ENCODE measurements at places on chromosomes 1 and 21.

DNA sequence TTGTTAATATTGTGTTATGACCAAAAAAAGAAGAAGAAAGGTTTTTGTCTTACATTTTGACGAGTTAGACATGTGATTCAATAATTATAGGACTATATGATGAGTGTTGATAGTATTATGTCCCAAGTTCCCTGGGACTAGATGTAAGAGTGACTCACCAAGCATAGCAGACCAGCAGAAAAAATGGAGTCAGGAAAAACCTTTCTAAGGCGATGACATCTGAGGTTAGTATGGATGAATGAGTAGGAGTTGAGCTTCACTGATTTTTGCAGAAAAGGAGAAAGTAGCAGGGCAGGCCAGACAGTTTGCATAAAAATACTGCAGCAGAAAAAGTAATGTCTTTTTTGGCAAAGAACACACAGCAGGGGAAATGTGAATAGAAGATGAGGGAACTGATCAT lies 1041.3 kb upstream of the ADGRL4 start:
- no peak for DNase-seq

DNA sequence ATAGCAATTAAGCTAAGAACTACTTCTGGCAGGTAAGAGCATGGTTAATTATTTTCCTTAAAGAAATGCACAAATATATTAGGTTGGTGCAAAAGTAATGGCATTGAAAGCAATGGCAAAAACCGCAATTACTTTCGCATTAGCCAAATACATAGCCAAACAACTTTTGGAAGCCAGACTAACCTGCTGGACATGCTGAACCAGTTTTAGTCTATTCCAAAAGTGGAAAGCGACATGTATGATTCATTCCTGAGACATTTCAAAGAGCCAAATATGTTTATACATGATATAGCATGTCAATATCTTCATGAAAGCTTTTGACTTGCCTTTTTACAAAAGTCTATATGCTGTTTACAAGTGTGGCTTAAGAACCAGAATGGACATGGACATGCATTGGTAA lies 23.4 kb upstream of the DR1 start:
- DNase-seq, result no peak

DNA sequence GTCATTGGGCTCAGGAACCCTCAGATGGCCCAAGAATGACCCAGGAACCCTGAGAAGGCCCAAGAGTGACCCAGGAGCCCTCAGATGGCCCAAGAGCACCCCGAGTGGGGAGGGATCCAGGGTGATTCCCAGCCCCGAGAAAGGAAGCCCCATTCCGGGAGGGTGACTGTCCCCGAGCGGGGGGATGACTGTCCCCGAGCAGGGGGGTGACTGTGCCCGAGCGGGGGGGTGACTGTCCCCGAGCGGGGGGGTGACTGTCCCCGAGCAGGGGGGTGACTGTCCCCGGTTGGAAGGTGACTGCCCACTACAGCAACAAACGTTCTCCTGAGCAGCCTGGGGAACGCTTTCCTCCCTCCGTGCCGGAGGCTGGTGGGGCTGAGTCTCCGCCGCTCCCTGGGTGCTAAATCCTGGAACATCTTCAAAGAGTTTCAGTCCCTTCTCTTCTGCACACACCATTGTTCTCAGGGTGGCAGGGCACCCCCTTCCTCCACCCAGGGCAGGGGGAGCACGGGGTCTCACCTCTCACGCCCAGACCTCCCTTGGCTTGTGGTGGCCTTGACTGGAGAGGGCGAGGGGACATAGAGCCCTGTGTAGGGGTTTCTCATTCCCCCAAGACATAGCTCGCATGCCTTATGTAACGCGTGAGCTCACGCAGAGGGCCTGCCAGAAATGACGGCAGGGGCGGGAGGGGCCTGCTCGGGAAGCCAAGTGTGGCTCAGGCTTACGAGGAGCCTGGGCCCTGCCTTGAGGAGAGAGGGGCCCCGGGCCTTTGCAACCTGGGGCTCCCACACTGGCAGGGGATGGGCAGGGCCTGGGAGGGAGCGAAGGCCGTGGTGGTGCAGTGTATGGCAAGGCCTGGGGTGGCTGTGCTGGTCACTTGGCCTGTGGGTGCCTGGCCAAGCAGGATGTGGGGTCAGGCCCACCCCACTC lies 14.3 kb upstream of the SKI start:
- DNase-seq, result no peak

- DNase-seq, result no peak
Measured at GRCh38 chr1:14788080-14788479, 189.6 kb downstream of the KAZN start.

DNA sequence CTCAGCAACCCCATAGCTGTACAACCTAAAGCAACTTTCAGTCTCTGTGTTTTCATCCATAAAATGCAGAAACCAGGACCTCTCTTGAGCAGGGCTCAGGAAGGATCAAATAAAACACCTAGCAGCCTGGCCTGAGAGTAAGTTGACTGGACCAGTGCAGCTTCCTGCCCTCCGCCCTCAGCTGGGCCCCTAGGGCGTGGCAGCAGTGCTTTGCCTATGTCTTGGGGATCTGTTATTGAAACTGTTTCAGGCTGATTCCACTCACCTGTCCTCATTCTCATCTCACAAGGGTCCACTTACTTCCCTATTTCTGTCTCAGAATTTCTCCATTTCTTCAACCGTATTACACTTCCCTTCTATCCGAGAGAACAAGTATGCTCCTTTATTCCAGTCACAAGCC lies 17.3 kb downstream of the LRRC42 start:
- DNase-seq, result no peak

DNA sequence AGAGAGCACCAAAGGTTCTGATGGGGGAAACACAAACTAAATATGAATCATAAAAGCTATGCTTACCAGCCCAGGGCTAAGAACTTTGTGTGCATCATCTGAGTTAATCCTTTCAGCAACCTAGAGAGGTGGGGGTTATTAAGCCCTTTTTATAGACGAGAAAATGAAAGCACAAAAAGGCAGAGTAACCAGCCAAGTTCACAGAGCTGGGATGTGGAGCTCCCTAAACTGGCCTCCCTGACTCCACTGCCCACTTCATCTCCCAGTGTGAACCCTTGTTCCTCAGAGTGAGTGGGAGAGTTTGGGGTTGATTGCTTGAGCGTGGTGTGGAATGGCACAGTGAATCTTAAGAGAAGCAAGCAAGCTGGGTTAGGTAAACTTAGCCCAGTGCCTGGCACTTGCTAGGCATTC lies 10.8 kb upstream of the BCAR3 start:
- no peak for DNase-seq

DNA sequence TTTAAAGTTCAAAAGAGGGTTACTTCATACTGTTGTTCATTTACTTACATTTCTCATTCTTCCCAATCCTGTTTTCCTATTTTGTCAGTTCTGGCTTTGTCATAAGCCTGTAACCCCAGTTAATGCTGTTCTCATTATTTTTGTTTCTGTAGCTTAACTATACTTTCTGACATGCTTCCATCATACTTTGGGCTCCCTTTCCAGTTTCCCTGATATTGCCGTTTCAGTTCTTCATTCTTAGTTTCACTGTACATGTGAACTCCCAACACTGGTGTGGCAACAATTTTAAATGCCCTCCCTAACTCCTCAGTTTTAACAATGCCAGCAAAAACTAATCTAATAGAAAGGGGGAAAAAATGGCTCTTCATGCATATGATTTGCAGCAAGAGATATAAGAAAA lies 456.7 kb downstream of the LMO4 start:
- DNase-seq, result no peak

DNA sequence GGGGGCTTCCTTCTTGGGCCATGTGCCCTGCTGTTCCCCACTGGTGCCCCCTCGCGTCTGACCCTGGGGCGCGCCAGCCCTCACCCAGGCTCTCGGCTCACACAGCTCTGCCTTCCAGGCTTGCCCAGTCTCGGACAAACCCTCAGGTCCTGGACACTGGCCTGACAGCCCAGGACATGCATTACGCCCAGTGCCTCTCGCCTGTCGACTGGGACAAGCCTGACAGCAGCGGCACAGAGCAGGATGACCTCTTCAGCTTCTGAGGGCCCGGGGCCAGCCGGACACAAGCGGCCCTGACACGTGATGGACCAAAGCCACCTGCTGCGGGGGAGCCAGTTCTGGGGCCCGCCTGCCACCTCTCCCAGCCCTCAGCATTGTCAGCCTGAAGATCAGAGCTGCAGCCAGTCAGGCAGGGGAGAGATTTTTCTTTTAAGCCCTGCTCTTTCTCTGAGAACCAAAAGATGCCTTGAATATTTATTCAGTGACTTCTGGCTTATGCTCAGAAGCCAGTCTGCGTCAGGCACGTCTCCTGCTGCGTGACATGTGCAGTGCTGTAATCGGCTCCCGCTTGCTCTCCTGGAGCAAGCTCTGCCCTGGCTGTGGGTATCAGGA lies 23.4 kb downstream of the LDLRAP1 start:
- peak; percentile 25 for DNase-seq

GRCh38 chr21:16588433-16588860 lies 858.7 kb downstream of the USP25 start:
- peak; percentile 75 for DNase-seq

DNA sequence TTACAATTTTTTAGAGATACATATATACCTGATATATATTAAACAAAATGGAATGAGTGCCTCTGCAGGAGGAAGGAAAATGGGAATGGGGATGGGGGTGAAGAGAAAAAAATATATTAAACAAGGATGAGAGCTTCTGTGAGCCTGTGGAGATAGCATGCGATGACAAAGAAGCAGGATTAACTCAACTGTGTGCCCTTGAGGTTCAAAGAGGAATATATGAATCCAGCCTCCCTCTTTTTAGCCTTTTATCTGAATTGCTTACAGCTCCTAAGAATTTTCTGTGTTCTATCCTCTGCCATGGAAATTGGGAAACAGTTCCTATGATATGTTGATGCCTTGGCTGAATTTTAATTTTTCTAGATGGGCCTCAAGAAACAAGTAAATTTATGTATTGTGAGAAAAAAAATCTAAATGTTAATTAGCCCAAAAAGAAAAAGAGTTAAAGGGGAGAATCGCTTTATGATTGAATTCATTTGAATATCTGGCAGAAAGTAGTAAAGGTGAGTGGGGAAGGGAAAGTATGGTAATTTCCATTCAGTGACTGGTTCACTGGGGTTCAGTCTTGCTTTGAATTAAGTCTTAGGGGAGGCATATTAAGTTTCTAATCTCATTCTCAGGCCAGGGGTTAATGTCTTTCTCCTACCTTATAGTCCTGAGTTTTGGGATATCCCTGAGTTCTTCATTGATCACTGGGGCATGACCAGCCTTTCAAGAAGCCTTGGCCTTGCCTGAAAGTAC lies 106.3 kb upstream of the HMCN1 start:
- DNase-seq, result no peak

- DNase-seq, result no peak
Measured at GRCh38 chr1:93692026-93692425, 10.4 kb upstream of the BCAR3 start.

DNA sequence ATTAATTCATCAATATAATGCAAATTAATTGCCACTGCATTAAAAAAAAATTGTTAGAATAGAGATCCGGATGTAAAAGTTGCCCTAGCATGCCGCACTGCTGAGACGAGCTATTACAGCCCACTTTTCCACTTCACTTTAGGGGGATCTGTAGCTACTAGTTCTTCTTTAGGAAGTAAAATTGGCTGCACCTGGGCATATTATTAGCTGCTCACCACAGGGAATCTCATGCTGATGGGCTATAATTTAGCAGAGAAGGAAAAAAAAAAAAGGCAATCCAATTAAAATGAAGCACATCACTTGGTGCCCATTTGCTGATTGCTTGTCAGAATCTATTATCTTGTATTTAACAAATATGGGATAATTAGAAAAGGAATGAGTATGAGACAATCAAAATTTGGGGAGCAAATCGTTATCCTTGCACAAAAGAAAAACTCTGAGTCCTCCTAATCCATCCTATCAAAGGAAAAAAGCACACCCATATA lies 233.4 kb downstream of the DSCAM start:
- DNase-seq, result no peak

GRCh38 chr1:241352401-241352800 lies 4.6 kb downstream of the RGS7 start:
- DNase-seq, result no peak

GRCh38 chr1:33682371-33682770 lies 181.5 kb upstream of the HMGB4 start:
- no peak for DNase-seq

All from neural progenitor cell (in vitro differentiated cells).